Hematopoietic multipotent progenitor cell treated with erythropoietin and hydrocortisone succinate and interleukin-3 and kit ligand, for 15 days (in vitro differentiated cells): ENCODE measurements at places on chromosomes 4 and X.

GRCh38 chr4:101067383-101067782, 279.9 kb downstream of the PPP3CA start:
- DNase-seq: no peak

DNA sequence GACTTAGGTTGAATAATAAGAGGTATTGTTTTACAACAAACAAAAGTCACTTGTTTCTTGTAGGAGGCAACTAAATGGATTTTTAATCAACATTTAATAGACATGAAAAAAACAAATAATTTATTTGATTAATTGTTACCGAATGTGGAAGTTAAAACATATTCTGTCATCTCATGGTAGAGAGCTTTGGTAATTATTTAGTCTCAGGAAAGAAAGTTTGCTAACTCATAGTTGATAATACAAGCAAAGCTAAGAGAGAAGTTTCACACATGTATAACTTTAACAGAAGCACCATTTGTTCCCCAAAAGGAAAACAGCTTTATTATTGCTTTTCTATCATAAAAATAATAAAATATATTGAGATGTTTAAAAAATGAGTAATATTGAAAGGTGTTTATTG, 44.9 kb downstream of the GUCY1A1 start:
- DNase-seq: no peak

DNA sequence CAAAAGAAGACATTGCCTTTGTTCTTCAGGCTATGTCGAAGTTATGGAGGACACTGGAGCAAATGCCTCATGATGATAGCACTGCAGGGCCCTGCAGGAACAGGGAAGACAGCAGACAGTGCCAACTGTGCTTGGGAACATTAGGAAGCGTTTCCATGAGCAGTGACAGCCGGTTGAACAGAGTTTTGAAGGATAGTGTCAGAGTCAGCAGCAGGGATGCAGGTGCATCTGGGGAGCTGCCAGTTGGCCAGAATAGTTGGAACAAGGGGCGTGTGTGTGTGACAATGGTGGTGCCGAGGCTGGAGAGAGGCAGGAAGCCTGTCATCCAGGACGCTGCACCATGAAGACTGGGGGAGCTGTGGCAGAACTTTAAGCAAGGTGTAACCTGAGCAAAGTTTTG, 88.6 kb downstream of the SHROOM3 start:
- no peak for DNase-seq

GRCh38 chrX:115400960-115401359, 111.4 kb downstream of the LUZP4 start:
- no peak for DNase-seq

GRCh38 chr4:19999276-19999675, 252.4 kb upstream of the SLIT2 start:
- no peak for DNase-seq

DNA sequence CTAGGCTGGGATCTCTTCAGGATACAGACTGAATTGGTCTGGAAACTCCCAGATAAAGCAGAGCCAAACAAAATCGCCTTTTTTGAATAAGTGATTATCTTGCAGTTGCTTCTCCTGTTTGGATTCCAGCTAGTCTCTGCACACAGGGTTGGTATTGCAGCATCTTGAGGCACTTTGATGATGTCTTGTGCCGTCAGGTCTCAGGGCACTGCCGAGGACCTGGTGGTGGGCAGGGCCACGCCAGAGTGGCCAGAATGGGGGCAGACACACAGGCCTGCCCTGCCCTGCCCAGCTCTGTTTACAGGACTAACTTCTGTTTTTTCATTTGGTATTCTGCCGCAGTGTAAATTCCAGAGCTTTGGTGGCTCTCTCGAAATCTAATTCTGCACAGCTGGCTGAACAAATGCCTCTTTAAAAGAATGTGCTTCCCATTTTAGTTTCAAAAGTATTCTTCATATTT, 276.1 kb downstream of the NR3C2 start:
- DNase-seq: no peak

DNA sequence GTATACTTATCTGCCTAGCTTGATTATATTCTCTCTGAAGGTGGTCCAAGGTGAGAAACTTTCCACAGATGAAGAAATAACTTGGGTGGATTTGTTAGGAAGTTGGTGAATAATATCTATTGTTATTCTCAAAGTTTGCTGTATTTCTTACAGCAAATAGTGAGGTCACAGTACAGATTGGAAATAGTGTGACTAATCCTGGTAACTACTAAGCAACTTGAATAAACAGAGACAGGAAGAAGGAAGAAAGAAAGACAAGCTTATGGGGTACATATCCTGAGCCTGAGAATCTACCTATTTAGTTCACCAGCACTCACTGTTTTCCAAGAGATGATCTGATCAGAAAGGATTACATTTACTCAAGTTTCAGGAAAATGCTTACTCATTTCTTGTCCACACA, 1416.1 kb downstream of the RPA4 start:
- DNase-seq: no peak

GRCh38 chr4:102759831-102760644, 730 bp downstream of the MANBA start:
- peak; percentile 18 for DNase-seq

GRCh38 chr4:153004081-153004850, 68.1 kb downstream of the FHDC1 start:
- DNase-seq: peak; percentile 67

DNA sequence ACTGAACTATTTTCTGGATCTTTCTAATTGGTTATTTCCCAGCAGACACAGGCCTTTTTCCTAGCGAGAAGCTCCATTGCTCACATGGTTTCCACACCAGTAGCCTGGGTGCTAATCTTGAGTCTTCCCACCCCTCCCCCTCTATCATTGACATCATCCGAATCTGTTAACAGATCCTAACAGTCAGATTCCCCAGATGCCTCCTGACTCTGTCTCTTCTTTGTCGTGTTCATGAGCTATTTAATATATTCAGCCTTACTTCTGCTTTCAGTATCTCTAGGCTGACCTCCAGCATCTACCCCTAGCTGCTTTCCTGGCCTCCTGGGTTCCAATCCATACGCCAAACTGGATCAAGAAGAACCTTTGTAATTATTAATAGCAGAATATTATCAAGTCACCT, 85.0 kb downstream of the CLNK start:
- no peak for DNase-seq

- no peak for DNase-seq
Measured at GRCh38 chr4:113783701-113784100, 22.2 kb upstream of the CAMK2D start.

DNA sequence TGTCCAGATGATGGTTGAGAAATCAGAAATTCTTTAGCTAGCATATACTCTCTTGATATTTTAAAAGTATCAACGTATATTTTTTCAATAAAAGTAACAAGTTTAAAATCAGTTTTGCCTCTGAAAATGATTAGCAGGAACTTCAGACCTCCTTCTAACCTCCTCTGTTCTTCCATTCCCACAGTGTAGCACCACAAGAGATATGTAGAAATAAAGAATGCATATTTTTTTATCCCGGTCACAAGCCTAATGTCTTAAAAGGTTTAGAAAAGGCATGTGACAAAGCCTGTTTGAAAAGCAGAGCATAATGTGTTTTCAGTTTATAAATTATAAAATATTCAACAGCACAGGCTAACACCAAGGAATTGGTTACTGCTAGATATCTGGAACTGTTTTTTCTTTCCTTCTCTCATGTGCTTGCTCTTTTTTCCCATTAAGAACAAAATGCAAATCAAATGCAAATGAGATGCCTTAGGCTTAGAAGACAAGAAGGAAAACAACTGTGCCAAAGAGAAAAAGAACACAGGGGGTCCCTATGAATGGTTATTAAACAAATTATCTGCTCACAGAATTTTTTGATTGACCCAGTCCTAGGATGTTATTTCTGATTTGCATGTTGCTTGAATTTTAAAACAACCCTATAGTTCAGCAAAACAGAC, 351.7 kb upstream of the FAM241A start:
- no peak for DNase-seq

DNA sequence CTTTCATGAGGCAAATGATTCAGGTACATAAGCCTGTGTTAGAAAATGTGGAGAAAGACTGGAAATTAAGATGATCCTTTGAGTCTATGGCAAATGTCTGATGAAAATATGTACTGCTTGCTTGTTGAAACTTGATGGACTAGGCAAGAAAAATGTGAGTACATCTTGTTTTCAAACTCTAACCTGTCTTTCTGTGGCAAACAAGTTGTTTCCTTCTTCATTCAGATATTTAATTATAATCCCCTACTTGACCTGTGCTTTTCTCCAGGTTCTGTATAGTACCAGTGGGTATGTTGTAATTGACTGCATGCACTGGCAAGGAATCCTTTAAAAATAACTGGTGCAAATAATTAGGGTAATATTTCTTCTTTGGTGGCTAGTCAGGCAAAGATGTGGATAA, 136.7 kb downstream of the ARHGAP24 start:
- DNase-seq: no peak

- no peak for DNase-seq
Measured at GRCh38 chrX:118049713-118050112, 66.9 kb downstream of the KLHL13 start.

DNA sequence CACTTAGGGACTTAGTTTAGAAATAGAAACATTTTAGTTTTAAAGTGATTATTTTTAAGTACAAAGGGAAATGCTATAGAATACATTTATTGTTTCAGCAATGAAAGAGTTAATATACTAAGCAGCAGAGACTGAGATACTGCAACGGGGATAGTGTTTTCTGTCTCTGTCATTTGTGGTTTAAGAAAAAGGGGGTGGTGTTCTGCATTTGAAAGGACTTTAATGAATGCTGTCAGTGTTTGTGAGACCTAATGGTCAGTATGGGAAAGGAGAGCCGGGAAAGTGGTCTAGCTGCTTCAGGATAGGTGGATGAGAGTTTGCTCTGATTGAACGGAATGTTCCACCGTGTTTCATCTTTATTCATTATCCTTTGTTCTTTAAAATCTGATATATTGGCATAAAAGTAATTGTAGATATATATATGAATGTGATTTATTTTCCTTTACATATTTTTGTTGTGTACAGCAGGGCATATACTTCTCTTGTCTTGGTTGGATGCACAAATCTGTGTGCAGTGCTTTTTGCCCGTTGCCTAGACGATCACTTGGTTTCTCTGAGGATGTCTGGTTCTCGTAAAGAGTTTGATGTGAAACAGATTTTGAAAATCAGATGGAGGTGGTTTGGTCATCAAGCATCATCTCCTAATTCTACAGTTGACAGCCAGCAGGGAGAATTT, at the start of gene KLHL5:
Gene KLHL5, plus strand, starts transcription at position 139 of the 676 bp plus-strand sequence. Its CDS starts 421 bp downstream, at position 560.
- no peak for DNase-seq

DNA sequence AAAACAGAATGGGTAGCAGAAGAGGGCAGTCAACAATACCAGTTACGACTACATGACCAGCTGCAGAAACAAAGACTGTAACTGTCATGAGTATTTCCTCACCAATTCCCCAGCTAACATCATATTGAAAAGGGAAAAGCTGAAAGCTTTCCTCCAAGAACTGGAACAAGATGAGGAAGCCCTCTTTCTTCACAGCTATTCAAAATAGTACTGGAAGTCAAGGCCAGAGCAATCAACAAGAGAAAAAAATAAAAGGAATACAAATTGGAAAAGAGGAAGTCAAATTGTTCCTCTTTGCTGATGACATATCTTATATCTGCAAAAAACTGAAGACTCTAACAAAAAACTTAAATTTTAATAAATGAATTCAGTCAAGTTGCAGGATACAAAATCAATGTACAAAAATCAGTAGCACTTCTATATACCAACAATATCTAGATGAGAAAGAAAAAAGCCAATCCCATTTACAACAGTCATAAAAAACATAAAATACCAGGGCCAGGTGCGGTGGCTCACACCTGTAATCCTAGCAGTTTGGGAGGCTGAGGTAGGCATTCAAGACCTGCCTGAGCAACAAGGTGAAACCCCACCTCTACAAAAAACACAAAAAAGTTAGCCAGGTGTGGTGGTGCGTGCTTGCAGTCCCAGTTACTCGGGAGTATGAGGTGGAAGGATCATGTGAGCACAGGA, 125.4 kb downstream of the ATP8A1 start:
- no peak for DNase-seq

- no peak for DNase-seq
Measured at GRCh38 chr4:112739442-112739841, 102.5 kb downstream of the LARP7 start.

DNA sequence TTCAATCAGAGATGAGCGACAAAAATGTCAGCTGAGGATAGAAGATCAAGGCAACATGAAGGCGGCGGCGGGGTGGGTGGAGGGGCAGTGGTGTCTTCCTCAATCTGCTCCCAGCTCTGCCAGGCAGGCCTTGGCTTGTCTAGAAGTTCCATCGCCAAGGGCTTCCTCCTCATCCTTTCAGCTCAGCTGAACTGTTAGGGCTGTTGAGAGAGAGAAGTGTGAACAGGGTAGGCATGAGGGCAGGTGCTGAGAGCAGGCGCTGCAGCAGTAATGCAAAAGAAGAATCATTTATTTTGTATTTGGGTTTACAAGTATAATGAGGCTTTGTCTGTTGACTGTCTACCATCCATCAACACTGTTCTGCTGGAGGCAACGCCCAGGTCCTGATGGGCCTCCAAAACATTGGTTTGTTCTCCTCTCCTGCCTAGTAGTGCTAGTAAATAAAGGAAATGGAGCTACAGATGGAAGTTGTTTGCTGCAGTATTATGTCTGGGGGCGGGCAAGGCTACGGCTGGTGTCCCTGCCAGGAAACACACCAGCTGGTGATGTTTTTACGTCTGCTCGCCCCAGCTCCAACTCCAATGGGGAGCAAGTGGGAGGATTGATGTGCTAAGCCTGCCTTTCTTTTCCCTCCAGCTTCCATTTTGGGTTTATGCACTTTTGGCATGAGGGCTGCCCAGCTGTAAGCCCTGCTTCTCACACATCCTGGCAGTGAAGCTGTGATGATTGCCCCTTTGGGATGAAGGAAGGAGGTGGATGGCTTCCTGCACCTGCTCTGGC, 139.4 kb upstream of the BOD1L1 start:
- DNase-seq: no peak

GRCh38 chr4:22556495-22556894, 40.6 kb upstream of the ADGRA3 start:
- no peak for DNase-seq

GRCh38 chr4:77398256-77398655, 207.4 kb upstream of the CXCL13 start:
- no peak for DNase-seq

DNA sequence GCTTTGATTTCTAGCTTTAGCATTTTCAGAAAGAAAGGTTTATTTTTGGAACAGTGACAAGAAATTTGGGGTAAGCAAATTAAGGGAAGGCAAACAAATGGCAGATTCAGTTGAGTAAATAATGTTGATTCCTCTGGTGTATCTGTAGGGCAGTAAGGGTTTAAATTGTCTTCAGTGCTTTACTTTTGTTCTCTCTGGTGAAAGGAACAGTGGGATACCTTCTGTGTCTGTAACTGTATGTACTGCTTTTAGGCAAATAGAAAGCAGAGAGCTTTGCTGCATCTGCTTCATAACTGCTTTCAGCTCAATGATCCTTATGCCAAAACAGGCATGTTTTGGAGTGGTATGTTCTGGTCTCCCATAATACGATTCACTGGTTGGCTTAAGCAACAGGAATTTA, 932.1 kb upstream of the SLIT2 start:
- no peak for DNase-seq

GRCh38 chrX:13219991-13220764, 99.7 kb downstream of the ATXN3L start:
- no peak for DNase-seq

GRCh38 chrX:123731258-123731986, 1.4 kb downstream of the THOC2 start:
- DNase-seq: peak; percentile 10
